ENCODE measurements at places on chromosomes 3 and 15. TPM values are rescaled to one million over a fixed set of nuclear protein-coding genes. Genes with fewer than 3 reads are reported as not detected.

- DNase-seq, result no peak
Measured at GRCh38 chr3:12741209-12741608, 17.9 kb downstream of the TMEM40 start.

DNA sequence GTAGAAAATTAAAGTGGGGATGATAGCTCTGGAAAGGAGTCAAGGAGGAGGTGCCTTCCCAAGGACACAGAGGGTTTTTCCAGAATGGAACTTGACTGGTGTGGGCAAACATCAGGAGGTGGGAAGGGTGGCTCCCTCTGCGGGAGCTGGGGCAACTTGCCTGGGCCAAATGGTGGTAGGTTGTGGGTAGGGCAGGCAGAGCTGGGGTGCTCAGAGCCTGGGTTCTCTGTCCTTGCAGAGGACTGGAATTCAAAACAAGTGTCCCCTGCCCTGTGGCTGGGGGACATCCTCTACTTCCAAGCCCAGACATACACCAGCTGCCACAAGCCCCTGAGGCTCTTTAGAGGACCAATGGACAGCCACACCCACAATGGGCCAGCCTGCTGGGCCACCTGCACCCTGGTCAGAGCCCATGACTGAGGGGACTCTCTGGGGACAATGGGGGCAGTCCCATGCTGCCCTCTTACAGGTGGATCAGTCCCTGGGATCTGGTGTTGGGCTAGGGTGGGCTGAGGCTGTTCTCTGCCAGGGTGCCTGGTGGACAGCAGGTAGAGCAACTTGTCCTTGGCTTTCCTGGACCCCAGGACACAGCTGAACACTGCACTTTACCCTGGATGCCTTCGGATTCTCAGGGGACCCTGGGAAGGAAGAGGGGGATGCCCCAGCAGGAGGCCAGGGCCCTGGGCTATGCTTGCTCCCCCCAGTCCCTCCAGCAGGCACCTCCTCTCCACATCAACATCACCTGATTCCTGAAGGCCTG lies 38.6 kb upstream of the CSPG4 start:
- DNase-seq, result no peak

RASL12 gene
- total RNA-seq, result 0.15 TPM

DNA sequence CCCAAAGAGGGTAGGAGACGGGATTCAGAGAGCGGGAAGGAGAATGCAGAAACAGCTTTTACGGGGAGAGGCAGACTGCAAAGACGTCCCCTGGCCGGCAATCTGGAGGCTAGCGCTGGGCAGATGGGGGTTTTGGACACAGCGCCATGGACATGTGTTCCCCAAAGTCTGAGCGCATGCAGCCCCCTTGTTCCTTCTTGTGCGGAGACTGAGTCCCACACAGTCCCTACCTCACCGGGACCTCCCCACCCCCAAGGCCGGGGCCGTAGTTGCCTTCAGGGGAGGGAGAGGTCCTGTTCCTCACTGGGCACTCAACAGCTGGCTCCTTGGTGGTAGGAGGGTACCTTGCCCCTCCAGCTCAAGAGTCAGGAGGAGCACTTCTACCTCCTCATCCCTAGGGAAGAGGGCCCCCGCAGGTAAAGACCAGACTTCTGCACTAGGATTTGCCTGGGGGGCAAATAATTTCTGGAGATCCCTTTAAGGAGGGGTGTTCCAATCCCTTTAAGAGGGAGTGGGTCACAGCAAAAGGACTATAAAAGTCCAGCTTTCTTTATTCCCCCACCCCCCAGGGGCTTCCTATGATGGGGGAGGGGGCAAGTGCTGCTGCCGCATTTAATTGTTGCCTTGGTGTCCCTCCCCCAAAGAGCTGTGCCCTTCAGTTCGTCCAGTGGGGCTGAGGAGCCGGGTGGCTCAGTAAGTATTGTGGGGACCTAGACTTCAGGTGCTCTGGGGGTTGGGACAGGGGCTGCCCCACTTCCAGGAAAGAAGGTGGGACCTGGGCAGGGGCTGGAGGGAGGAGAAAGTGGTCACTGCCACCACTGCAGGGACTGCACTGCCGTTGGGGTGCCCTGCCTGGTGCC lies 3.6 kb upstream of the BAHD1 start:
- DNase-seq, result no peak

CCDC39 gene
- not detected for total RNA-seq

All from left lobe of liver (tissue), 2 donors.